ENCODE measurements at places on chromosomes 4 and X.

DNA sequence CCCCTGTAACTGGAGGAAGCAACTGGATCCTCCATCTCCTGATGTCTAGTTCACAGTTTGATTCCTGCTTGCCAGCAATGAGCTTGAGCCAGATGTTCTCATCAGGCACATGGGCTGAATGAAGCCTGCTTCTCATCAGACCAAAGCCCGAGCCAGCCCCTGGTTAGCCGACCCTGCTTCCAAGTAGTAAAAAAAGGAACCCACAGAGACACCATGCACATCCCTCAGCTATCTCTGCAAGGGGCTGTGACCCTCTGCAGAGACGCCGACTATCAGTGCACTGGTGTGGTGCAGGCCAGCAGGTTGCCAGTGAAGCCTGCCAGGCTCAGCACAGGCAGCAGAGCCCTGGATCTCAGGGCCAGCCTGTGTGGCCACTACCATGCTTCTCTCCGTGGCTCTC is 2.8 kb downstream of the DCTD start:
- DNase-seq = no peak

GRCh38 chrX:153969125-153969903 is 2.3 kb downstream of the HCFC1 start:
- no peak for DNase-seq

DNA sequence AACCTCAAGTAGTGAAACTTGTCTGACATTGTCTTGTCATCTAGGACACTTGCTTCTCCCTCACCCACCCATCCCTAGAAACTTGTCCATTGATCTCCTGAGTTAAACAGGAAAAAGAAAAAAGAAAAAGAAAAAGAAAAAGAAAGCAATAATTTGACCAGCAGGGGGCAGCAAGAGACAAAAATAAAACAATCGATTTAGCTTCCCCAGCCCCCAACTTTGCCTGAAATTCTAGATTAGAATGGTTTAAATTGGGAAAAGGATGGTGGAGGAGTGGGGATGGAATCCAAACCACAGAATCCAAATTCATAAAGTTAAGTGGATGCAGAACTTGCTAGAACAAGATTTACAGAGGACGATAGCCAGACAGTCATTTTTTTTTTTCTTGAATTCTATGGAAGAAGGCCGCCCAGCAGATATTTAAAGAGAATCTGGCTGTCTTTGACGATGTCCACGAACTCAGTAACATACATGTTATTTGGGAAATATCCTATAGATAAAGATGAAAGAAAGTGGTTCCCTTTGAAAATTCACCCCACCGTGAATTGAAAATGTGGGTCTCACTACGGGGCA is 282.9 kb downstream of the USP46 start:
- peak; percentile 30 for DNase-seq

DNA sequence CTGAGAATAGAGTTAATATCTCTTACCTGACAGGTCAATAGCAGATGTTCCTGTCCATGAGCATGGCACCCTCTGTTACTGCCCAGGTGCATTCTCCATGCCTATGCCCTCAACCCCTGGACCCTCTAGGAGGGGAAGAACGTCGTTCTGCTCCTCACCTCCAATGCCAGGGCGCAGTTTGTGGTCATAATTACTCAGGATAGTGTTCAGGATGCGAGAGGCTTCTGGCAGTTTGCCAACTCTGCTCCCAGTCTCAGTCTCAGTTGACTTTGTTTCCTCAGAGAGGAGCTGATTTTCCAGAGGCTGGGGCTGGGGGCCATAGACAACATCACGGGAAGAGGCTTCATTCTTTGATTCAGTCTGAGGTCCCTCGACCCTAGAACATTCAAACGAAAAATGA is 4.4 kb downstream of the GABRE start:
- no peak for DNase-seq

DNA sequence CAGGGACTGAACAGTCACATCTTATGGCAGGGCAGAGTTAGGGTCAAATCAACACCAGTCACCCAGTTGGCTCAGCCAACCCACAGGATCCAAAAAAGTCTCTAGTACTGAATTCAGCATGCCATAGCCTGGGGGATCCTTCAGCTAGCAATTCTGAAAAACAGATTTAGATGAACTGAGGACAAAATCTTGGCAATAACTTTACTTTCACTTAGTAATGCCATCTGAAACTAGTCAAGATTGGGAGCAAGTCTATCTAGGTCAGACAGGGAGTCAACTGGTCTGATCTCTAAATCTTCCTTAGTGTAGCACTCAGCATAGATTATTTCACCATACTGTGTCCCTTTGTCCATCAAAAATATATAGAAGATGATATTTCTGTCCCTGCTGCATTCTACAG is 76.0 kb downstream of the HHIP start:
- DNase-seq = no peak

DNA sequence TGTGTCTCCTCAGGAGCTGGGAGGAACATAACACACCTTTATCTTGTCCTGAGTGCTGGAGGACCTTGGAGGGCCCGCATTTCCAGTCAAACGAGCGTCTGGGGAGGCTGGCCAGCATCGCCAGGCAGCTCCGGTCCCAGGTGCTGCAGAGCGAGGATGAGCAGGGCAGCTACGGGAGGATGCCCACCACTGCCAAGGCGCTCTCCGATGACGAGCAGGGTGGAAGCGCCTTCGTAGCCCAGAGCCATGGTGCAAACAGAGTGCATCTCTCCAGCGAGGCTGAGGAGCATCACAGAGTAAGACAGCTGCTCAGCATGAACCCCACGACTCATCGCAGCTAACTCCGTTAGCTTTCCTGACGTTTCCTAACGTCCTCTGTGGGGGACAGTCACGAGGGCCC is 430 bp downstream of the TRIML1 start:
- no peak for DNase-seq

DNA sequence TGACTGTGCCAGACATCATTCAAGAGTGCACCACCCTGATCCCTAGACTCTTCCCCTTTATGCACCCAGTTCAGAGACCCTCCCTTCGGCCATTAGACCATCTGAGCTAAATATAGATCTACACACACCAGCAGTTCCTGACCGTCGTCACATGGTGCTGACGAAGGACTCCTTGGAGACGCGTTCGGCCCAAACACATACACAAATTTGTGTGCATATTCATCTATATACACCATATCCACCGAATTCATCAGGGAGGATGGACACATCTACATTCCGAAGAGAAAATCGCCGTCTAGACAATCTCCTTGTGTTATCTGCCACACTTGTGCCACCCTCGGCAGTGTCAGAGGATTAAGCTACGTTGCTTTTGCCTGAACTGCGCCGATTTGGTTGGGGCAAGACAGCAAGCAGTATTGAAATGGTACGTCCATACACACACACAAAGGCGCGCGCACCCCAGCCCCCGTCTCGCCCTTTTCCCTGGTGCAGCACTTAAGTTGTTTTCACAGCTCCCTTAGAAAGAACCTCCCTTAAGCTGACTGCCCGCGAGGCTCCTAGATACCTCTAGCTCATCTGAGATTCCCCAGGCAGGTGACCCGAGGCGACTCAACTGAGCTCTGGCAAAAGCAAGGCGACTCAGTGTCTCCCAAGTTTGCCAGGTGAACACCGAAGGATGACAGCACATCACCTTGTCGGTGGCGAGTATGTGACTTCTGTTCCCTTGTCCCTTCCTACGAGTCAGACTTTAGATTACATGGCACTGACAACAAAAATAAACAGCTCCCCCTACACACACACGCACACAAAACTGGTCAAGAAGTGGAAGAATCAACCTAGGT is 1.0 kb downstream of the RASGEF1B start:
- DNase-seq = no peak

GRCh38 chr4:140635606-140636005 is 66.8 kb upstream of the UCP1 start:
- DNase-seq = no peak

DNA sequence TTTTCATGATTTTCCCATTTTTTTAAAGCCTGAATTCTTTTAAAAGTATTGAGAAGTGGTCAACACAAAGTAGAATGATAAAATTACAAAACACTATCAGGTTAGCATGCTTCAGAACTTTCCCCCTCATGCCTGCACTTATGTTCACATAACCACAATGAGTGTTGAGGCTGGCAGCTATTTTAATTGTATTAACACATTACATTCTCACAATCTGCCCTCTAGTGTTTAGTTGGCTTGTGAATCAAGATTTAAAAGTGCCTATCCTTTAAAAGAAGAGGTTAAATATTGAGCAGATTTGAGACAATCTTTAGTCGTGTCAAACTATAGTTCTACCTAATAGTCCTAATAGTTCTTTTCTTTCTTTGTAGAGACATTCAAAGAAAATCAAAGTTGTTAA is 93.6 kb upstream of the NAP1L5 start:
- no peak for DNase-seq

GRCh38 chr4:177509226-177509745 is 67.0 kb upstream of the AGA start:
- DNase-seq = no peak

- DNase-seq = no peak
Observed at GRCh38 chrX:34350561-34351335, 218.6 kb upstream of the FAM47A start.

- DNase-seq = no peak
Observed at GRCh38 chr4:184818216-184818564, 7.6 kb downstream of the ACSL1 start.

DNA sequence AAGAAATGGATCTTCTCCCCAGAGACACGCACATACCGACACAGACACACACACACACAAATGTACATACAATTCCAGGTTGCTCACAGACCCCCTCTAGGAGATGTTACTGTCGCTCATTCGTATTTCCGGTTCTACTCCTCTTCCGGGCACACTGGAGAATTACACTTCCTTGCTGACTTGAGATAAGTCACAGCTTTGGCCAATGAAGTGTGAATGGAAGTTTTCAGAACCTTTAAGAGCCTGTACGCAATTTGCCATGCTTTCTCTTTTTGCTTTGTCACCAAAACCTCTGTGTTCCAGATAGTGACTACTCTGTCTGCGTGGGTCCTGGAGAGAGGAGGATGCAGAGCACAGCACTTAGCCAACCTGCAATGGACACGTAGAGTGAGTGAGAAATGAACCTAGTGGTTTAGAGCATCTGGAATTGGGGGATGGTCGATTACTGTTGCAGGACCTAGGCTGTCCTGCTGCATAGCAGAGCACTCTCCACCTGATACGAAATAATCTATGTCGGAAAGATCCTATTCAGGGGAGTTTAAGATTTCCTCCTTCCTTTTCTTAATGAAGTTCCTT is 239.5 kb upstream of the TET2 start:
- DNase-seq = no peak

DNA sequence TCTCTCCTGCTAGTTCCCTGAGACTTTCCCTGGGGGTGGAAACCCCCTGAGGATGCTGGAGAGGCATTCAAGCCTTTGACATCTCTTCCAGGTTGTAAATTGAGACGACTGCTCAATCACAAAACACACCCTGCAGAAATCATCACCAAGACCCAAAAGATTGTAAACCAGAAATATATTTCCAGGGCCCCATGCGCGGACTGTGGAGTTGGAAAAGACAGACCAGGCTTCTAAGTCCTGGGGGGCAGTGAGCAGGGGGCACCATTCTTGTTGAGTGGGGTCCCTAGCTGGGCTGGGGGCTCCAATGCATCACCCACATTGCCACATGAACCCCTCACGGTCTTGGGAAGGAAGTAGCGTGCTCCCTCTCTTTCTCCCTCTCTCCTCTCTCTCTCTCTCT is 87.9 kb upstream of the C4orf50 start:
- no peak for DNase-seq

- no peak for DNase-seq
Observed at GRCh38 chrX:97452283-97452682, 568.6 kb downstream of the RPA4 start.

GRCh38 chr4:114378305-114378903 is 220.2 kb upstream of the UGT8 start:
- no peak for DNase-seq

DNA sequence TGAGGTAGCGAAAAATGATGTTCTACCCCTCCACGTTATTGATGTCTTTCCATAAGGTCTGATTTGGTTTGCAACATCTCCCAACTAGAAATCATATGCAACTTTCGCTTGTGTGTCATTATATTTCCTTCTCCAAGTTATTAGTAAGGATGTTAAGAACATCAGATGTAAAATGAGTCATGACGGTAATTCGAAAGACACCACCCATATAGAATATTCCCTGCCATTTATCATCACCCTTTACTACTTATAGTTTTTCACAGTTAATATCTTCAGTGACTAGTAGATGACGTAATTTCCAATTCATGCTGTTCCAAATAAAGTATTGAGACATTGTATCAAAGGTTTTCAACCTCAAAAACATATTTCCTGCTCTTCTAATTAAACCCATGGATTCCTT is 146.7 kb upstream of the MAP3K15 start:
- DNase-seq = no peak

DNA sequence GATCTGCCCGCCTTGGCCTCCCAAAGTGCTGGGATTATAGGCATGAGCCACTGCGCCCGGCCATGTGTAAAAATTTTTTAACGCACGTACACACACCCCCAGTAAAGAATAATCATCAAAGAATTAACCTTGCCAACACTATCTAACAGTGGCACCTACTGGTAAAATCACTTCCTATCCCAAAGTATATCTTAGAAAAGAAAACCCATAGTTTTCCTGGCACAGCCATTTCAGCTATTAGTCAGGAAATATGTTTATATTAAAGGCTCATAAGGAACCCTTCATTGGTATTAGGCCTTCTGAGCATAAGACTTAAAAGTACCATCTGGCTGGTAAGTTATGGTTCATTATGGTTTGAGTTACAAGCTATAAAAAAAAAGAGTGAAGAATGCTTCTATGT is 14.1 kb downstream of the S100G start:
- no peak for DNase-seq

DNA sequence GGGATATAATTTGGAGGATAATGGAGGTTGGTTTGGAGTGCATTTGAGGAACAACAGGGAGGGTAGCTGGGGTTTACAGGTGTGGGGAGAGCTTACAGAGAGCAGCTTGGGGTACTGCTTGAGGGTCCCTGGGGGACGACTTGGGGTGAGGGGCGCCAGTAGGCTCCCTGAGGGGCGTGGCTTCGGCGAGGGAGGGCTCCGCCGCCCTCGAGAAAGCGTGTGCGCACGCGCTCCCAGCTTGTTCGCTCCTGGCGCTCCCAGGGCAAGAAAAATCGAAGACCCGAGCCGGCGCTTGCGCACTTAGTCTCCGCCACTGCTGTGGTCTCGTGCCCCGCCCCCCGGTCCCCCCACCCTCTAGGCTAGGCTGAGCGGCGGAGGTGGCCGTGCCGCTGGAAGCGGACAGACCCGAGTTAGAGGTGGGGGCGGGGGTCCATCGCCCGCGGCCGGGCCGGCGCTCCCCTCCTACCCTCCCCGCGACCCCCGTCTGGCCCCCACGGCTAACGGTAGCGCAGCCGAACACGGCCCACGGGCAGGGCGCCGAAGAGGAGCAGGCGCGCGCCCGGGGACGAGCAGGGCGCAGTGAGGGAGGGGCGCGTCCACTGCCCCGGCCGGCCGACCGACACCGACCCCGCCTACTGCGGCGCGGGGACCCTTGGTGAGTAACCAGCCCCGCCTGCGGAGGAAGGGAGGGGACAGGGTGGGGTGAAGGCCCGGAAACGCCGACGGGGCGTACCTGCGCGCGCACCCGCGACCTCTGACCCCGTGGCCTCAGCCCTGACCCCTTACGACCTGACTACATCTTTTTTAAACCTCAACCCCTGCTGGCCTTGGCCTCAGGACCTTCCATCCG is 5.4 kb upstream of the CCDC120 start:
- DNase-seq = peak; percentile 60

GRCh38 chrX:75038925-75039324 is 113.7 kb upstream of the NEXMIF start:
- DNase-seq = no peak

Measured in NCI-H2081 (cell line).